ENCODE measurements at places on chromosomes 7 and 10. TPM values are rescaled to one million over a fixed set of nuclear protein-coding genes. Genes with fewer than 3 reads are reported as not detected.
A peak's percentile ranks its signal among the peaks of the same experiment; 100 is the strongest.

GRCh38 chr7:127474457-127474856, 81.9 kb upstream of the ZNF800 start:
- H3K4me3 ChIP-seq = no peak overlapping the region
- H3K27ac ChIP-seq = no peak overlapping the region
- H3K36me3 ChIP-seq = no peaks in the 10 kb centered on the region
- peaks cover 3% of the 10 kb centered on the region for H3K4me1 ChIP-seq
- no peak for DNase-seq

DNA sequence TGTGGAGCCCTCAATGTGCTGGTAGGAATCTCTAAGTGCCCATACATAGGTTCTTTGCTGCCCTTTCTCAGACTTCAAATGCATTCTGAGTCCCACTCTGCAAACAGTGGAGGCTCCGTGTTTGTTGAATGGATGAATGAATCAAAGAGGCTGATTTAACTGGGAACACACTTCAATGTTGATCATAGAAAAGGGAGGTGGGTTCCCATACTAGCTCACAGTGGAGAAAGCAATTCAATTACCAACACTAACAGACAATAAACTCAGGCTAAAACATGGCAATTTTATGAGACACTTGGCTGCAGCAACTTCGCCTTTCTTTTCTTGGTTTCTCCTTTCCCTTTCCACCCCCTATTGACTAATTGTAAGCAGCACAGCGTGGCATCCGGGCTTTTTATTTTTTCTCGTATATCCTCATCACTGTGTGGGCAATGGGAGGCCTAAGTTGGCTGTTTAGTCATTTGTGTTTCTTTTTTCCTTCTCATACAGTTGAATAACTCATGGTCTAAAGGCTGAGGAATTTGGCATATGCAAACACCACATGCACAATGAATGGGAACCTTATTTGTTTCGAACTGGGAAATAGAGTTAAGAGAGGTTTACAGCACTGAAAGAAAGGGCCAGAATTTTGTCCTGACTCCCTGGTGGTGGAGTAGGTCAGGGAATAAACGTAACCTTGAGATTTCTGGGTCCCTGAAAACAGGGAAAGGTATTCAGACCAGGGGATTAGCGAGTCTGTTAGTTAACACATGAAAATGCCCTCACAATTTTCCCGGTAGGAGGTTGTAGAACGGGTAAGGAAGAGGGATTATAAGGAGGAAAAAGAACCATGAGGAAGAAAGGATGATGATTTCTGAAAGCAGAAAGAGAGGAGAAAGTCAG, 858.5 kb downstream of the KCNMA1 start:
- H3K27me3 ChIP-seq = no peaks in the 10 kb centered on the region
- H3K4me3 ChIP-seq = no peak overlapping the region
- no peaks in the 10 kb centered on the region for H3K36me3 ChIP-seq
- H3K27ac ChIP-seq = no peak overlapping the region
- DNase-seq = no peak

DNA sequence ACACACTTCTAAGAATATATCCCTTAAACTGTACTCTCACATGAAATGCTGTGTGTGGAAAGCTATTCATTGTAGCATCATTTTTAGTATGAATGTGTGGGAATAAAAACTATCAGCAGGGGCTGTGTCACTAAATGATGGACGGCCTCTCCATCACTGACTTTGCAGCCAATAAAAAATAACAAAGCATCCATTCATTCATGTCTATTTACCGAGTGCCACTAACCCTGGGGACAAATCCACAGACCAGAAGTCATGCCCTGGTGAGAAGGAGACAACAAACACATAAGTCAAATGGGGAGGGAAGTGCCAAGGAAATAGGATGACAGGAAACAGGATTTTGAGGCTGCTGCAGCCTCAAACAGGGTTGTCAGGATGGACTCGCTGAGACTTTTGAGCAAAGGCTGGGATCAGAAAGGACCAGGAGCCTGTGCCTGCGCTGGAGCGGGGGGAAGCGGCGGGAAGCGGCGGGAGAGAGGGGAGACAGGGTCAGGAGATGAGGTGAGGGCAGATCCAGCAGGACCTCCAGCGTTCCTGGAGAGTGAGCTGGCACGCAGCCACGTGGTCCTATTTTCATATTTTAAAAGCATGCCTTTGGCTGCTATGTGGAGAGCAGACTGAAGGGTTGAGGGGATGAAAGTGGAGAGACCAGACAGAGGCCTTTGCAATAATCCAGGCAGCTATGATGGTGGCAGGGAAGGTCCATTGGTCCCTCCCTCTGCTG, 2.2 kb upstream of the NOM1 start:
- peaks cover 9% of the 10 kb centered on the region for H3K27me3 ChIP-seq
- H3K36me3 ChIP-seq = peaks cover 8% of the 10 kb centered on the region
- DNase-seq = no peak
- H3K4me3 ChIP-seq = peak overlapping the region; percentile 82

DNA sequence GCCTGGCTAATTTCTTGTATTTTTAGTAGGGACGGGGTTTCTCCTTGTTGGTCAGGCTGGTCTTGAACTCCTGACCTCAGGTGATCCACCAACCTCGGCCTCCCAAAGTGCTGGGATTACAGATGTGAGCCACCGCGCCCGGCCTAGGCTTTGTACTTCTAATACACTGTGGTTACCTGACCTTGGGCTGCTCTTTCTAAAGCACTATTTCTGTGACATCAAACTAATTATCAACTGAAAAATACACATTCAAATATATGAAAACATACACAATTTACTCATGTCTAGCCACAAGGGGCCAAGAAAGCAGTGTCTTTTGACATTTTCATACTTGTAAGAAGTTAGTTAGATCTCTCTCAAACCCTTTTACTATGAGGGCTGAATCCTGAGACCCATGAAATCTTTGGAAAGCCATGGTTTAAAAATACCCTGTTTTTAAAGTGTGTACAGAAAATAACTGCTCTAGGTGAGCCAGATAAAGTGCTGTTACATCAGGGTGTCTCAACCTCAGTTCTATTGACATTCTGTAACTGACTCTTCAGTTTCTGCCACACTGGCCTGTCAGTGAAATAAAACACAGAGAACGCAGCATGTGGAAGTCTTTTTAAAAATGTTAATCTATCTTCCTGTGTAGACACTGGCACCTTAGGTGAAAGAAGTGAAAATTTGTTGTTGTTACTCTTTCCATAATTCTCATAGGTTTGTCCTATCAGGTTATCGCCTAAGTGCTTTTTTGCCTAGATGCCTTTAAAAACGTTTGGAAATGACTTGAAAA, 58.8 kb downstream of the CREM start:
- peaks cover 5% of the 10 kb centered on the region for H3K36me3 ChIP-seq
- no peaks in the 10 kb centered on the region for H3K27me3 ChIP-seq
- peak overlapping the region; percentile 26 for H3K27ac ChIP-seq
- no peak for DNase-seq

DNA sequence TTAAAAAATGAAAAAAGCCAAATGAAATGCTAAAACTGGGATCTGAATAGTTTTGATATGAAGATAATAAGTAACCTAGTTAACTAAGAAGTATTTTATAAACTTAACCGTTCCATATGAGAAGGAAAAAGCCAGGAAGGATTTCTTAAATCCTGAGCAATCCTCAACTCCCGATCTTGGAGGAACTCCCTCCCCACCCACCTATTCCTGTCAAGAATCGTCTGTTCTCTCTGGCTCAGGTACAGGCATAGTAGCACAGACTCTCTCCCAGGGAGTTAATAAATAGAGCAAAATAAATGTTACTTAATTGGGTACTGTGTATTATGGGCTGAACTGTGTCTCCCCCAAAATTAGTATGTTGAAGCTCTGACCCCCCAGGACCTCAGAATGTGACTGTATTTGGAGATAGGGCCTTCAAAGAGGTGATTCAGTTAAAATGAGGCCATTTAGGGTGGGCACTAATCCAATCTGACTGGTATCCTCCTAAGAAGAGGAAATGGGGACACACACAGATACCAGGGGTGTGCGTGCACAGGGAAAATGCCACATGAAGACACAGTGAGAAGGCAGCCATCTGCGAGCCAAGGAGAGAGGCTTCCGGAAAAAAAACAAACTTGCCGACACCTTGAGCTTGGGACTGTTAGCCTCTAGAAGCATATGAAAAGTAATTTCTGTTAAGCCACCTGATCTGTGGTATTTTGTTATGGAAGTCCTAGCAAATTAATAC, 28.7 kb downstream of the PUS7 start:
- H3K27ac ChIP-seq = peak overlapping the region; percentile 67
- no peak overlapping the region for H3K4me3 ChIP-seq
- H3K27me3 ChIP-seq = no peaks in the 10 kb centered on the region
- no peaks in the 10 kb centered on the region for H3K36me3 ChIP-seq
- DNase-seq = no peak
- H3K4me1 ChIP-seq = peaks cover 8% of the 10 kb centered on the region

GRCh38 chr10:95646160-95646559, 10.4 kb downstream of the ALDH18A1 start:
- peaks cover 5% of the 10 kb centered on the region for H3K4me1 ChIP-seq
- no peak overlapping the region for H3K4me3 ChIP-seq
- no peak overlapping the region for H3K27ac ChIP-seq
- no peak for DNase-seq

- DNase-seq = no peak
- no peaks in the 10 kb centered on the region for H3K4me1 ChIP-seq
- no peak overlapping the region for H3K4me3 ChIP-seq
Observed at GRCh38 chr7:129208667-129209066, 16.2 kb upstream of the AHCYL2 start.

KCNMA1 gene
- total RNA-seq = 5.1 TPM

- peak overlapping the region; percentile 99 for H3K27ac ChIP-seq
- H3K4me1 ChIP-seq = peaks cover 55% of the 10 kb centered on the region
- H3K4me3 ChIP-seq = peak overlapping the region; percentile 95
- H3K36me3 ChIP-seq = peaks cover 20% of the 10 kb centered on the region
- H3K27me3 ChIP-seq = peaks cover 14% of the 10 kb centered on the region
- peak; percentile 83 for DNase-seq
Observed at GRCh38 chr7:108000875-108001763, 1.8 kb downstream of the LAMB1 start.

DNA sequence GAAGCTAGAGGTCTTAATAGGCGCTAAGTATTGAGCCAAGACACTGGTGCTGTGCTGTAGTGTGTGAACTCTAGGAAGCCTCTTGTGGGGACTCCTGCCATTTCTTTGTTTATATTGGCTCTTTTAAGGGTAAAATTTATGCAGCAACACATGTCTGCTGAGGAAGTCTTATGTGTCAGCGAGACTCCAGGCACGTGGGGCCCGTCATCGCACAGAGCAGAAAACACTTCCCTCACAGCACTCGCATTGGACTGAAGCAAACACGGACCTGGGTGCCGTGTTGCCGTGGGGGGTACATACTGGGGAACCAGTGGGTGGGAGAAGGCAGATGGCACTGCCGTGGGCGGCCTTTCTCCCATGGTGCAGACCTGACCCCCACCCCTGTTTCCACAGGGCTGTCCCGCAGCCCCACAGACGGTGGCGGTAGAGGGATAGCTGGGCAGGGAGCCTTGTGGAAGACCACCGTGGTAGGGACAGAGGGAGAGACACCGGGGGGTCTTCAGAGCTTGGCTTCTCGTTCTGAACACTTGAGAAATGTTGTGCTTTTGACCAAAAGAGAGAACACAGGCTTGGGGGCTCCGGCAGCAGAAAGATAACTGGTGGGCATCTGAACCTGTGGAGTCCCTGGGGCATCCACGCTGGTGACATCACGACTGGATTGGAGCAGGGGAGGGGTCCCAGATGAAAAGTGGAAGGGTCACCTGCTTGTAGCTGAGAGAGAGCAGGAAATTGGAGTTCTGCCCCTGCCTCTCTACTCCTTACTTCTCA, 284.7 kb upstream of the SHH start:
- H3K27ac ChIP-seq = no peak overlapping the region
- no peaks in the 10 kb centered on the region for H3K36me3 ChIP-seq
- DNase-seq = no peak
- no peaks in the 10 kb centered on the region for H3K27me3 ChIP-seq
- no peaks in the 10 kb centered on the region for H3K4me1 ChIP-seq
- H3K4me3 ChIP-seq = no peak overlapping the region

DNA sequence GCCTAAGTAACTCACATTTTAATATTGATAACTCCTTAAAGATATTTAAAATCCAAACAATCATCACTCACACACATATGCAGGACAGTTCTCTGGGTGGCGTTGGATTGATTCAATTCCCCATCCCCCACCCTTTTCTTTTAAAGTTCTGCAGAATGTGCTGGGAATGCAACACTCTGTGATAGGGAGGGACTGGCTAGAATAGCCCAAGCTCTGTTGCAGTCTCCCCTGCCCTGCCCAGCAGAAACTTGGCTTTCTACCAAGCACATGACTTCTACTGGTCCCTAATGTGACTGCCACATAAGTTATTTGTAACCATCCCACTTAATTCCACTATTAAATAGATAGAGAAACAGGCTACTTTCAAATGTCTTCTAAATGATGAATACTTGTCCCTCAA, 55.2 kb downstream of the TWIST1 start:
- H3K27ac ChIP-seq = no peak overlapping the region
- no peaks in the 10 kb centered on the region for H3K36me3 ChIP-seq
- no peak for DNase-seq
- no peak overlapping the region for H3K4me3 ChIP-seq

HOXA4 gene
- total RNA-seq = 0.31 TPM

GIMAP7 gene
- 2.2 TPM for total RNA-seq

DNA sequence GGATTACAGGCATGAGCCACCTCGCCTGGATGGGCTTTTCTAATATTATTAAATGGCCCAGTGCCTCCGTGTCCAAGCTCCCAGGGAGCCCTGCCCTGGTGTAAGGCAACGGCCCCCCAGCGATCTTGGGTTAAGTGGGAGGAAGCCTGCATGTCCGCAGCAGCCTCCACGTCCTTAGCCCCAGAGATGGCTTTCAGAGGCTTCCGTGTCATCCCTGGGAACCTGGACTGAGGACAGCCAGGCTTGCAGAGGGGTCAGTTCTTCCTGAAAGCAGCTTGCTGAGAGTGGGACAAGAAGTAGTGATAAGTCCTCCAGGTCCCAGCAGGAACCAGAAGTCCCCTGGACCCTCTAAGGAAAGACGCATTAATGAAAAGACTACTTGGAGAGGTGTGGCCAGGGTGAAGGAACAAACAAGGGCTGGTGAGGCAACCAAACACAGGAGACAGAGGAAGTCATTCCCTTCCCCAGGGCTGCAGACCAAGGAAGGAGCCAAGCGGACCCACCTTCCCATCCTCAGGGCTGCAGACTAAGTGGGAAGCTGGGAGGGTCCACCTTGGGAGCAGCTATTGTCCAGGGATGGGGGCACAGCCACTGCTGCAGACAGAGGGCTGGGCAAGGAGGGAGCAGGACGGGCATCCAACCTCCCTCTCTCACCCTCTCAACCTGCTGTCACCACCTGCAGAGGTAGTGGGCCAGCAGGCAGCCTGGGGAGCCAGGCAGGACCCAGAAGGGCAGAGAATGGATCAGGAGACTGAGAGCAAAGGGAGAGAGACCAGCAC, 13.0 kb upstream of the INSIG1 start:
- peaks cover 34% of the 10 kb centered on the region for H3K4me1 ChIP-seq
- peaks cover 12% of the 10 kb centered on the region for H3K27me3 ChIP-seq
- no peaks in the 10 kb centered on the region for H3K36me3 ChIP-seq
- no peak overlapping the region for H3K27ac ChIP-seq

- no peaks in the 10 kb centered on the region for H3K4me1 ChIP-seq
- no peak for DNase-seq
- no peaks in the 10 kb centered on the region for H3K27me3 ChIP-seq
- H3K36me3 ChIP-seq = no peaks in the 10 kb centered on the region
- H3K27ac ChIP-seq = no peak overlapping the region
Observed at GRCh38 chr7:15463801-15464666, 97.8 kb downstream of the AGMO start.

ZNF248 gene
- total RNA-seq = 6.3 TPM

ERVW-1 gene
- not detected for total RNA-seq

SLC13A1 gene
- total RNA-seq = not detected

GRCh38 chr10:34134602-34135001, 680.5 kb downstream of the PARD3 start:
- peaks cover 13% of the 10 kb centered on the region for H3K4me1 ChIP-seq
- no peak overlapping the region for H3K27ac ChIP-seq
- H3K36me3 ChIP-seq = peaks cover 10% of the 10 kb centered on the region
- H3K4me3 ChIP-seq = no peak overlapping the region
- no peaks in the 10 kb centered on the region for H3K27me3 ChIP-seq

LAMB1 gene
- 453 TPM for total RNA-seq

All from endothelial cell (in vitro differentiated cells).